Stimulated activated CD4-positive, alpha-beta T cell treated with anti-CD3 and anti-CD28 coated beads, Interleukin-4, amount 100 ng/mL, for 1 hour (primary cell): ENCODE measurements at places on chromosomes 5 and 9.

GRCh38 chr5:14206028-14206725, 63.0 kb downstream of the TRIO start:
- no peak for DNase-seq

DNA sequence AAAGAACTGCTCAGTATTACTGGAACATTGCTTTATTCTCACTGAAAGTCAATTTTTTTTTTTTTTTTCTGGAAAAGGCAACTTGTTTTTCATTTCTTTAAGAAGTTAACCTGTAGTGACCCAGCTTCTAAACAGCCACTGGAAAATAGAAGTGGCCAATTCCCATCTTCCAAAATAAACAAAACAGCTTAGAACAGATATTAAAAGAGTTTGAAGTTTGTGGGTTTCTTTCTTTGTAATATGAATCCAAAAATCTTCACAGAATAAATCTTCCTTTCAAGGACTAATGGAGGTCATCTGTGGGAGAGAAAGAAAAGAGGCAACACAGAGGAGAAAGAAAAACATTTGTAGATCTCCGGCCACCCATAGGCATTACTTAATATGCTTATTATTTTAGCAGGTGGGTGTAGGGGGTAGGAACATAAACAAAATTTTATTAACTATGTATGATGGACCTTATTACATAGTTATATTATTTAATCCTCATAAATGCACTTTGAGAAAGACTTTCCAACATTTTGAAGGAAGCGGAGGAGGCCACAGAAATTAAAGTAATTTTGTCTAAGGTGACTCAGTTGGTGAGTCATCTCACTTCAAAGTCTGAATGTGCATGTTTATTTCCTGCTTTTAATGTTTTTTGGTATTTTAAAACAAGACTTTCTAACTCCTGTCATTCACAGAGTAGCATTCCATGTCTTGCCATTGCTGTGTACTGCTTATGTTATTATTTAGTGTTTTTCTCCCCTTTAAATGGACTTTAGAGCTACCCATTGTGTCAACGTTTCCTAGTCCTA, 1791.8 kb upstream of the WWC1 start:
- no peak for DNase-seq

- DNase-seq = no peak
Observed at GRCh38 chr9:23665051-23665450, 161.0 kb downstream of the ELAVL2 start.

DNA sequence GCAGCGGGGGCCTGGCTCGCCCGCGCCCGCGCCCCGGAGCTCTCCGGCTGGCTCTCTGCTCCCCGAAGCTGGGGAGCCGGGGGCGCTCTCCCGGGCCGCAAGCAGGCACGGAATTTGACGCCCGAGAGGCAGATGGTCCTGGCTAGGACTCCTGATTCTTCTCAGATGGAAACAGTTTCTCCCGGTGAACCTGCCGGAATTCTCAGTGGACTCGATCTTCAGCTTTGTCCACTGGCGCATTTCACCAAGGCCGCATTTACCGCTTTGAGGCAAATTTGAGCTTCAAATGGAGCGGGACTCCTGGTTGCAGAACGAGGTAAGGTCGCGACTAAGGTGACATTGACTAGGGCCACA, 305.7 kb upstream of the KCNN2 start:
- DNase-seq = no peak

- DNase-seq = no peak
Observed at GRCh38 chr9:99441829-99442228, 219.7 kb downstream of the SEC61B start.

DNA sequence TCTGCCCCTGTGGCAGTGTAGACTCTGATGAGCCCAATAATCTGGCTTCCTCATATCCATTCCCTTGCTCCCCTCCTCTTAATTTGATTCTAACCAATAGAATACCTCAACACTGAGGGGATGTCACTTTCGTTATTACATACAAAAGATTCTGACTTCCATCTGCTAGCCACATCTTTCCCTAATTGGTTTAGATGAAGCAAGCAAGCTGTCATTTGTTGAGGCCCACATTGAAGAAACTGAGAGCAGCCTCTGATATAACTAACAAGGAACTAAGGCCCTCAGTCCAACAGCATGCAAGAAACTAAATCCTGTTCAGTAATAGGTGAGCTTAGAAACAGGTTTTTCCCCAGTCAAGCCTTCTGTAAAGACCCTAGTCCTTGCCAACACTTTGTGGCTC, 5.8 kb downstream of the ADAMTS6 start:
- DNase-seq = no peak

DNA sequence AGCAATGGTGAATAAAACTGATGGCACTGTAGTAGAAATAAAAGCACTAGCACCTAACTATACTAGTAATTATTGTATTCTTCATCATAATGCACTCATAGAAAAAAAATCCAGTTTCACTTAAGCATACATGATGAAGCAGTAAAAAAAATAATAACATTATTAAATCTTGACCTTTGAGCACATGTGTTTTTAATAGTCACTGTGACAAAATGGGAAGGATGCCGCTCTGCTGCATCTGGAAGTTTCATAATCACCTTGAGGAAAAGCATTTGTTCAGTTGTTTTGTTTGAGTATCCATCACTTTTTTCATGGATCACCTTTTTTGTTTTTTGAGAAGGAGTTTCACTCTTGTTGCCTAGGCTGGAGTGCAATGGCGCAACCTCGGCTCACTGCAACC, 13.2 kb downstream of the OR2K2 start:
- DNase-seq = no peak

DNA sequence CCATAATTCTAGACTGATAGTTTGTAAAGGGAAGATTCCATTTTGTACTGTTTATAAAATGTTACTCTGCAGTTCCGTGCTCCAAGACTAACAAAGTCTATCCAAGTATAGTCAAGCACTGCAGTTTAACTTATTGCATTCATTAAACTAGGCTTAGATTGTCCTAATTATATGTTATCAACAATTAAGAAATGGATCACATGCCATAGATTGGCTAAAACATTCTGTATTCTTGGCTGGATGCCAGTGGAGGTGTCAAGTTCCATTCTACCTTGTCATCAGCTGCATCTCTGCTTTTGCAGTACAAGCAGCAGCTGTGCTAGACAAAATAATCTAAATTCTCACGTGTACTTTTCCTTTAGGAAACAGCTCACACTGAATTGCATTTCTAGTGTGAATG, 69.4 kb upstream of the MEF2C start:
- no peak for DNase-seq

DNA sequence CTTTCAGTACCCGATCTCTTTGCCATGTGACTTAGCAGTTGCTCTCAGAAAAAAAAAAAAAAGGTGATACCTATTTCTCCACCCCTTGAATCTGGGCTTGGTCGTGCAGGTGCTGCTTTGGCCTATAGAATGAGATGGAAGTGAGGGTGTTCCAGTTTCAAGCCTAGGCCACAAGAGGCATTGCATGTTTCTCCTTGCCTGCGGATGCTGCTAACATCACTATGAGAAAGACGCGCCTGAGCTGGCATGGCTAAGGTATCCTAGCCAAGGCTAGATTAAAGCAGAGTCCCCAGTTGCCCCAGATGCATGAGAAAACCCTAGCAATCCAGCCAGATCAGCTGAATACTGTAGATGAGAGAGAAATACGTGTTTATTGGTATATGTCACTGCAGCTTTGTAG, 14.7 kb upstream of the CSF1R start:
- no peak for DNase-seq

DNA sequence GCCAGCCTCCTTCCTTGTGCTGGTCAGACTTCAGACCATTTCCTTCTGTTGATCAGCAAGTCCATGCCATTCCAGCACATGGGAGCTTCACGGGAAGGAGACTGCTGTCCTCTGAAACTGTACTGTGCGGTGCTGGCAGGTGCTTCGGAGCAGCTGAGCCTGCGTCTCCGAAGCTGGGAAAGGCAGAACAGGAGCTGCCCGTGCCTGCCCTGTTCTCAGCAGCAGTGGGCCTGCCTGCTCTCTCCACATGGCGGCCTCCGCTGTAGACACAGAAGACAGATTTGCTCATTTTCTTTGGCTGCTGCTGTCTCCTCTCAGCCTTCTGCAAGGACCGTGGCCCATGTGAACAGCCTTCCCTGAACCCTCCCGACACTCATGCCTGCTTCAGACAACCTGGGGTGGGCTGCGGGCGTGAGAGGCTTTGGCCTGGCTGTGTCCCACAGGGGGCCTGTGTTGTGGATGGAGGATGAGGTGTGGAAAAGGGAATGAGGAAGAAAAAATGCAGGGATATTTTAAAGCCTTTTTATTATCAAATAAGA, 43.1 kb downstream of the HABP4 start:
- DNase-seq = no peak

- no peak for DNase-seq
Observed at GRCh38 chr5:157384971-157385709, 74.9 kb upstream of the NIPAL4 start.

DNA sequence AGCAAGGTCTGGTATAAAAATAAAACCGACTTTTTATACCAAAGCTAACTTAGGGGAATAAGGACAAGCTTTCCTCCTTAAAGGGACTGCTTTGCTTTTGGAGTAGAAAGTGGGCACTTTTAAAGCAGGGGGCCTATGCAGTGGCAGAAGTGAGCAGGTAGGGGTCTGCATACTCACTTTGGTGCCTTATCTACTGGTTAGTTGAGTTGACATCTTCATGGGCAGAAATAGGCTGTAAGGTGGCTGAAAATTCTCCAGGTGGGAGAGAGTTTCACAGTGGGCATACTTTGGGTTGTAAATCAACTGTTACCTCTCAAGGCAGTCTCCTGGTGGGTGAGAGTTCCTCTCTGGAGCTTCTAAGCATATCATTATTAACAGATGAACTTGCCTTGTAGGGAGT, 24.8 kb downstream of the OSMR start:
- no peak for DNase-seq

- no peak for DNase-seq
Observed at GRCh38 chr9:105146677-105147076, 97.8 kb upstream of the SLC44A1 start.

DNA sequence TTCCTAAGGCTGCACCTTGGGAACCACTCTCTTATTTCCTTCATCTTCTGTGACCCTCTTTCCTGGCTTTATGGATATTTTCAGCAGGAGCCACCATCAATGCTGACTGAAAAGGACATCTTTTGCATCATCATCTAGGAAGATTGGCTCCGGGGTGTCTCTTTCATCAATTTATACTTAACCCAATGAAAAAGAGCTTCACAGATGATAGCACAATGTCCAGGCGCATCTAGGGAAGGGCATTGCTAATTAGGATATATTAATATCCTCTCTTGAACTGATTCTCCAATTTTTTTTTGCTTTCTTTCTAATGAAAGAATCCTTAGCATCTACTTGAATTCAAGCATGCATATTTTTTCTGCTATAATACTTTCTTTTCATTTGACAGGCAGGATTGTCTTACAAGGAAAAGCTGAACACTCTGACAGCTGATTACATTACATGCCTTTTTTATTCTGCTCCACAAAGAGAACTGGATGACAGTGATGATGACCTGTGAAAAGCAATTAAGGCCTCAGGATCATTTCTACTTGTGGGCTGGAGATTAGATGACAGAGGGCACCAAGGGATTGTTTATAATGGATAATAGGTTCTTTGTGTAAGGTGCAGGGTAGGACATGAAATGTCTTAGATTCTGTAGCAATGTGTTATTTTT, 60.2 kb downstream of the PCSK1 start:
- no peak for DNase-seq

GRCh38 chr9:96660692-96661248, 5.7 kb upstream of the PRXL2C start:
- DNase-seq = no peak

- DNase-seq = no peak
Observed at GRCh38 chr5:107401470-107402122, 269.1 kb downstream of the EFNA5 start.

DNA sequence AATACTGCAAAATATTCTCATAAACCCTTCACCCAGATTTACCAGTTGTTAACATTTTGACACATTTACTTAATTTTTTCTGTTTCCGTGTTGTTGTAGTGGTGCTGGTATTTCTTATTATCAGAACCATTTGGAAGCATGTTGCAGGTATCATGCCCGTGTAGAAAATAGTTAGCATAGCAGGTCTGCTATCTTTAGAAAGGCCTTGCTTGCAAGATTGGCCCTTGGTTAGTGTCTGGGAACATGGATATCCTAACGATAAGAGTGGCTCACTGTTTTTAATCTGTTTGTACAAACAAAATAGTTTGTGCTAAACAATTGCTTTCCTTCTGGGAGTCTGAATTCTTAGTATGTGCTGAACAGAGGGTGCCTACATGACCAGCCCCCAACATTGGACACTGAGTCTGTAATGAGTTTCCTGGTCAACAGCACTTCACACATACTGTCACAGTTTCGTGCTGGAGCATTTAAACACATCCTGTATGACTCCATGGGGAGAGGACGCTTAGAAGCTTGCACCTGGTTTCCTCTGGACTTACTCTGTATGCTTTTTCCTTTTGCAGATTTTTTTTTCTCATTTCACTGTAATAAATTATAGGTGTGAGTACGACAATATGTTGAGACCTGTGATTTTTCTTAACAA, 66.9 kb downstream of the MAN2A1 start:
- DNase-seq = no peak

- no peak for DNase-seq
Observed at GRCh38 chr9:78397045-78397444, 100.1 kb downstream of the PSAT1 start.
